ENCODE measurements at places on chromosomes 6 and 20.
A peak's percentile ranks its signal among the peaks of the same experiment; 100 is the strongest.

DNA sequence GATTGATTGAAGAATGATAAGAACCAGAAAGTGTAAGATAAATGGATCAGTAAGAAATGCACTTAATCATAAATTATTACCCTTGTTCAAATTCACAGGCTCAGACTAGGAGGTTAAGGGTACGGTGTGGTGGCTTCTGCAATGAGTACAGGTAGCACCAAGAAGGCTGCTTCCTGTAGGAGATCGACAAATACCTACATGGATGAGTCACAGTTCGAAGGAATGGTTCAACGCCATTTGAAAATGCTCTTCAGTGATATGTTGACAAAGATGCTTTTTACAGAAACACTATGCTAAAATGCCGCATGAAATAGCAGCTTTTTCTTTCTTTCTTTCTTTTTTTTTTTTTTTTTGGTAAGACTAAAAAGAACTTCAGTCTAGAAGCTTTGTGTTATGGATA is 116.2 kb downstream of the DTNBP1 start:
- no peak for DNase-seq

- no peak for DNase-seq
Measured at GRCh38 chr6:56382416-56382940, 135.1 kb upstream of the COL21A1 start.

- no peak for DNase-seq
Measured at GRCh38 chr20:47576516-47577033, 74.9 kb downstream of the NCOA3 start.

DNA sequence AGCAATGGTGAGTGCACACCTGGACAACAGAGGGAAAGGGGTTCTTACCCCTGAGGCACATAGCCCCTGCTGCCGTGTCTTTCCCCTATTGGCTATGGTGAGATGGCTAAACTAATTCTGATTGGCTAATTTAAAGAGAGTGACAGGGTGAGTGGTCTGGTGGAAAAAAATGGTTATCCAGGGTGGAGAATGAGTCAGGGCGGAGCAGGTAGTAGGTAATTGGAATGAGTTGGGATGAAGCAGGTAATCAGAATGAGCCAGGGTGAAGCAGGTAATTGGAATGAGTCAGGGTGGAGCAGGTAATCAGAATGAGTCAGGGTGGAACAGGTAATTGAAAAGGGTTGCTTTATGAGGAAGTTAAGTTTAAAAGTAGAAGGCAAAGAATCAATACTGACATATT is 200.3 kb downstream of the EYA4 start:
- no peak for DNase-seq

DNA sequence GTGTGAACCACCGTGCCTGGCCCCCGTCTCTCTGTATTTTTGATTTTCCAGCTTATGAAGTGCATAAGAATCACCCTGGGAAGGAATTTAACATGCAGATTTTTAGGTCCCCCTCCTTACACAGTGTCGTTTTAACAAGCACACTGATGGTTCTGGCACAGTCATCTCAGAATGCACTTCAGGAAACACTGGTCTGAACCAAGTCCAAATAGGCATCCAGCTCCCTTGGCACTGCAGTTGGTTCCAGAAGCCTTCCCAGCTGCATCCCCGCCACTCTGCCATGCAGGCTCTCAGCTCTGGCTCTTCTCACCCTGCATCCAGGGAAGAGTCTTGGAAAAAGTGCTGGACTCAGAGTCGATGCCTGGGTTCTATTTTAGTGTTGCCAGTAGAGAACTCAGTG is 20.1 kb downstream of the RIPOR2 start:
- no peak for DNase-seq

GRCh38 chr6:47715782-47716181 is 17.4 kb downstream of the ADGRF4 start:
- DNase-seq, result no peak

- no peak for DNase-seq
Measured at GRCh38 chr20:2259731-2260130, 36.1 kb upstream of the TGM3 start.

DNA sequence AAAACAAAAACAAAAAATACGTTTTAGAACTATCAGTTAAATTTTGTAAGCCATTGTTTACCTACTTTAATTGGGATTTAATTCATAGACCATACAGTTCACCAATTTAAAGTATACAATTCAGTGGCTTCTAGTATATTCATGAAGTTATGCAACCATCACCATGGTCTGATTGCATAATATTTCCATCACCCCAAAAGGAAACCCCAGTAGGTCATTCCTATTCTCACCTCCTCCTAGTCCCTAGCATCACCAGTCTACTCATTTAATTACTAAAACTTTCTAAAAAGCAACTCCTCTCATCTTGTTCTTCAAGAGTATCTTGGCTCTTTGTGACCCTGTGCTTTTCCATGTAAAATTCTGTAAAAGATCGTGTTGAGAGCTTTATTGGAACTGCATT is 60.2 kb downstream of the ASXL1 start:
- no peak for DNase-seq

GRCh38 chr6:604579-604978 is 52.3 kb downstream of the HUS1B start:
- DNase-seq, result no peak

DNA sequence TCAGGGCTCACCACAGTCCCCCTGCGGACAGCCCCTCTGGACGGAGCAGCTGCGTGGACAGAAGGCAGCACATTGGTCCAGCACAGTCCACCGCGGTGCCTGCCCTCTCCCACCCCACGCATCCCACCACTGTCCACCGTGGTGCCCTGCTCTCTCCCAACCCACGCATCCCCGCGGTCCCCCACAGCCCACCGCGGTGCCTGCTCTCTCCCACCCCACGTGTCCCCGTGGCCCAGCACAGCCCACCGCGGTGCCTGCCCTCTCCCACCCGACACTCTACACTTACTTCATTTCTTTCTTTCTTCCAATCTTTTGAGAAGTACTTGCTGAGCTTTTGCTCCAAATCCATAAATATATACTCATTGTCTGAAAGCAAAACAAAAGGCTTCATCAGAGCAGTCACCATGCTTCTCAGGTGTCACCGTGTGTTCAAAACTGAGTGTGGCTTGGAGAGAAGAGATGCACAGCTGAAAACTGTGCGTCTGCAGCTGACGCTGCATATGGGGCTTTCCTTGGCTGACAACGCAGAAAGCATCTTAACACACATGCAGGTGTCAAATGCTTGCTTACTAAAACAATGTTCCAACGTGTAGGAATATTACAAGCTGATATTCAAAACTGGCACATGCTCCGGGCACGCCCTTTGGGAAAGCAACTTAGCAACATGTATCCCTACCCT is 11.8 kb downstream of the FRMD1 start:
- DNase-seq, result no peak

GRCh38 chr6:33075208-33075567 is 602 bp upstream of the HLA-DPB1 start:
- no peak for DNase-seq

- DNase-seq, result peak; percentile 15
Measured at GRCh38 chr20:32332614-32333013, 25.5 kb upstream of the ASXL1 start.

GRCh38 chr6:137680705-137681346 is 186.2 kb upstream of the TNFAIP3 start:
- DNase-seq, result no peak

DNA sequence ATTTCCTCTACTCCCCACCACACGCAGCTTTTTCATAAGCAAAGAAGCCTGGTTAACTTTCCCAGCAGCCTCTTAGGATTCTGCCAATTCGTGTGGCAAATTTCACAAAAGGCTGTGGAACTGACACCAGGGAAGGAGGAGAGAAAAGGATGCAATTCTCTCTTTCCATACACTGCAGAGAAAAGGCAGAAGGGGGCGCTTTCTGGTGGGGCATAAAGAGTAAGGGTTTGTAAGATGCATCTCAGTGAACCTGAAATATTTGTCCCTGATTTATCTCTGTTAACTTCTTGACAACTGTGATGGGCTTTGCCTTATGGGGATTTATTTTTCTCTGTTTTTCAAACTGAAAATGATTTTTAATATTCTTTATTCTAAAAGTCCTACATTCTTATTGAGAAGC is 45.5 kb upstream of the GLP1R start:
- peak; percentile 19 for DNase-seq

GRCh38 chr6:88050140-88050818 is 2.6 kb downstream of the SPACA1 start:
- DNase-seq, result no peak

DNA sequence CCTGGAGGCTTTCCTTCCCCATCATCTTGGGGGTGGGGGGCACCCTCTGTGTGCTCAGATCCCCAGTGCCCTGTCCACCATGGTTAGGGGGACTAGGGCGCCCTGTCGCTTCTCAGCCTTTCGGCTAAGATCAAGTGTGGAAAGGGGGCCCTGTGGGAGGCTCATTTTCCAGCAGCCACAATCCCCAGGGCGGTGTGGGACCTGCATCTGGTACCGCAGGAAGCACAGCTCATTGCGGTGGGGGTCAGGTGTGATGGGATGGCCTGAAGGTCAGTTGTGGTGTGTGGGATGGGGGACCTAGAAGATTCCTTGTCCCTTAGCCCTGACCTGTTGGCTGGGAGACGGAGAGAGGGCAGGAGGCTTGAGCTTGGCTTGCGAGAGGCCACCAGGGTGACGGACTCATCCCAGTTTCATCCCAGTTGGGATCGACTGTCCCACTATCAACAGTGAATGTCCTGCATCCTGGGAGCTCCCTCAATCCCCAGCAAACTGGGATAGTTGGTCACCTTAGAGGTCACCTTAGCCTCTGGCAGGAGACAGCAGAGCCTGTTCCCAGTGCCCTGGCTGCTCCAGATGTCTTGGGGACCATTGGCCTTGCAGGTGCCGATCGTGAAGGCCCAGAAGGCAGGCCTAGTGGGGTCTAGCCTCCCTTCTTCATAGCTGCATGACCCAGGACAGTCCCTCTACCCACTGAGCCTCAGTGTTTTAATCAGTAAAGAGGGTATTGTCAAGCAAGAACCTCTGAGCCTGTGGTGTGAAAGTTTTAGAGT is 64.5 kb upstream of the PMEPA1 start:
- DNase-seq, result no peak

GRCh38 chr6:126131246-126131645 is 144.9 kb downstream of the TRMT11 start:
- no peak for DNase-seq

DNA sequence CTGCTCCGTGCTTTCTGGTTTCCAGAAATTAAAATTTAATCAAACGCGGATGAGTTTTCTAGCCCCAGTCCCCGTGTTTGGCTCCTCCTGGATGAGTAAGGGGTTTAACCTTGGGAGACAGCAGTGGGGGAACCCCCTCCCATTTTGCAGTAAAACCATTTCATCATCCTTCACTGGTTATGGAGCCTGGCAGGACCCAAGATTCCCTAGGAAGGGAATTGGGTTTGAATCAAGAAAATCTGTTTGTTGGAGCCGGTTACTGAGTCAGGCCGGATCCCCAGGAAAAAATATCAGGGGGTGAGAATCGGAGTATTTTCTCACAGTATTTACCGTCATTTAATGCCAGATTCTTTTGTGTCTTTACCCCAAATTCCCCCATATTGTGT is 754 bp downstream of the YWHAB start:
- DNase-seq, result no peak

DNA sequence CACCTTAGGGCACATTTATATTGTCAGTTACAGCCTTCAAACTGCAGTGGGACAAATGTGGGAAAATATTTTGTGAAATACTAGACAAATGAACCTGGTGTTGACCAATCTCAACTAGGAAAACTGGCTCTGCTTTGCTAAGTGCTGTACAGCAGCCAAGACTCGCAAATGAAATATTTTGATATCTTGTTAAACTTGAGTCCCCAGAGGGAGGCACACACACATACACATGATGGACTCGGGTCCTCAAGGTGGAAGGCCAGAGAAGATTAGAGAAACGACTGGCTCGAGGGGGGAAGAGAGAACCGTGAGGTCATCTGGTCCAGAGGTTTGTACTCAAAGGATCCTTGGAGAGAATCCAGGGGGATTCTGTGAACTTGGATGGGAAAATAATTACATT is 67.3 kb upstream of the JAG1 start:
- no peak for DNase-seq

DNA sequence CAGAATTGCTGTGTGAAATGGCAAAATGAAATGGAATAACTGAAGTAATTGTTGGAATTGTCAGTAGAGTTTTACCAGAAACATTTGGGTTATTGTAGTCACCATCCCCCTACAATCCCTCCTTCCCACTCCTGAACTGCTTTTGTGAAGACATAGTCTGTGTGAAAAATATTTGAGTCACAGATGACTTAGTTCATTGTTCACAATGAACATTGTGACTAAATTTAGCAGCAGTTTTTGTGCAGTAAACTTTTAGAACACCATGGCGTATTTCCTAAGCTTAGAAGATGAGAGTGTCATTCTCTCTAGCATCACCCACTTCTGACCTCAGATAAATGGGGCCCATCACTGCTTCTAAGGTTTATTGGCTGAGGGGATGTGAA is 11.0 kb downstream of the OTOR start:
- no peak for DNase-seq

- no peak for DNase-seq
Measured at GRCh38 chr6:63502156-63502555, 70.1 kb upstream of the LOC128125822 start.

DNA sequence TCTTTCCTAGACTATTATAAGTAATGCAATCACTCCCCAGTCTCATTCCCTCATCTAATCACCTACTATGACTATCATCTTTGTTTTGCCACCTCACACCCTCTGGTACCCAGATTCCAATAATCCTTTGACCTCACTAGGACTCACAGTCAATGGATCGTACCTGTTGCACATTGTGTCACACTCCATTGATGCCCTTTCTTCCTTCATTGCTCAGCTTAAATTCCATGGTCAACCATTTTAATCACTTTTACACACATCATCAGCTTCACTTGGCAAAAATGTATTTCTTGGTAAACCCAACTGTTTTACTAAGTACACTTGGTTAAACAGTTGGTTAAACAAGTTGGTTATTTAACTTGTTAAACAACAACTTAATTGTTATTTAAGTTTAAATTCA is 44.0 kb downstream of the CEP162 start:
- no peak for DNase-seq

GRCh38 chr6:45754432-45754831 is 261.2 kb downstream of the CLIC5 start:
- DNase-seq, result no peak

GRCh38 chr20:45039475-45039820 is 61.5 kb downstream of the KCNS1 start:
- no peak for DNase-seq

DNA sequence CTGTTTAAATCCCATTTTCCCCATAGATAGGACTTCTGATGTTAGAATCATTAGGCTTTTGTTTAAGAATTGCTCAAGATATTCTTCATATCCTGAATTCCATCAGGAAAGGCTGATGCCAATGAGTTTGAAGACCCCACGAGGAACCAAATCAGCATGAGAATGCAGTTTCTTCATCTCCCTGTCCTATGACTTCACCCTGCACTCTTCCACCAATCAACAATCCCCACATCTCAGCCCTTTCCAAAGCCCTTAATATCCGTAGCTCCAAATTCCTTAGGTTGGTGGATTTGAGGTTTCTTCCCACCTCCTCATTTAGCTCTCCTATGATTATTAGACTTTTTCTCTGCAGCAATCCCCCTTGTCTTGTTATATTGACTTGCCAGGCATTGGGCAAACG is 88.3 kb upstream of the PRND start:
- DNase-seq, result no peak
